NCI-H345 (cell line): ENCODE measurements at places on chromosomes 12 and 14.

GRCh38 chr12:52126605-52127578, 47.4 kb downstream of the SMIM41 start:
- no peak for DNase-seq

DNA sequence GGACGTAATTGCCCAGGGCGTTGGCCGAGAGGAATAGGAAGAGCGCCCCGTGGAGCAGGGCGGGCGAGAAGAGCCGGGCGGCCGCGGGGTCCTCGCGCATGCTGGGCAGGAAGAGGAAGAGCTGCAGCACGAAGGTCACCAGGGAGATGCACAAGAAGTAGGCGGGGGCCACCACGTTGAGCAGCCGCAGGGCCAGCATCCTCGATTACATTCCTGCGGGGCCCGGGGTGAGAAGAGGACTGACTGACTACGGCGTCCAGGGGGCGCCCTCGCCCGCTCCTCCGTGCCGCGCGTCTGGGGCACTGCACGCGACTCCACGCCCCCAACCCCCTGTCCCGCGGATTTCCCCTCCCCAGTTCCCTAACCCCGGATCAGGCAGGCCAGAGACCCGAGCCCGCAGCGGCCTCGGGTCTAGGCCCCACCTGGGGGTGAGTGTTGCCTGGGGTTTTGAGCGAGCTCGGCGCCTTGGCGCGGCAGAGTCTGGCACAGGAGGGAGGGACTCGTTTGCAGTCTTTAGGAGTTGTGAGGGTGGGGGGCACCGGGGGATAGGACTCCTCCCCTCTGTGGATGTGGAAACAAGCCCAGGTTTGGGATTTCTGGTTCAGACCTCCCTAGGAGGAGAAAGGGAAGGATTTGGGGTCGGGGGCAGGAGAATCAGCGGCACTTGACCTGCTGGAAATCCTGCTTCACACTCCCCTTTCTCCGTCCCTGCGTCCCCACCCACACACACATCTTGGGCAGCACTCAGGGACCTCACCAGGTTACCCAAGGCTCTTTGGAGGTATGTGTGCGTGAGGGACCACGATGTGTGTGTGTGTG, 1.8 kb downstream of the ZDHHC22 start:
- peak; percentile 71 for DNase-seq

- peak; percentile 36 for DNase-seq
Observed at GRCh38 chr12:57237596-57237931, 8.1 kb downstream of the SHMT2 start.

- DNase-seq, result no peak
Observed at GRCh38 chr14:39419272-39419671, 13.0 kb downstream of the FBXO33 start.

GRCh38 chr14:92439537-92440344, 73.8 kb upstream of the RIN3 start:
- peak; percentile 86 for DNase-seq

GRCh38 chr12:131116468-131117117, 162.9 kb downstream of the ADGRD1 start:
- no peak for DNase-seq

DNA sequence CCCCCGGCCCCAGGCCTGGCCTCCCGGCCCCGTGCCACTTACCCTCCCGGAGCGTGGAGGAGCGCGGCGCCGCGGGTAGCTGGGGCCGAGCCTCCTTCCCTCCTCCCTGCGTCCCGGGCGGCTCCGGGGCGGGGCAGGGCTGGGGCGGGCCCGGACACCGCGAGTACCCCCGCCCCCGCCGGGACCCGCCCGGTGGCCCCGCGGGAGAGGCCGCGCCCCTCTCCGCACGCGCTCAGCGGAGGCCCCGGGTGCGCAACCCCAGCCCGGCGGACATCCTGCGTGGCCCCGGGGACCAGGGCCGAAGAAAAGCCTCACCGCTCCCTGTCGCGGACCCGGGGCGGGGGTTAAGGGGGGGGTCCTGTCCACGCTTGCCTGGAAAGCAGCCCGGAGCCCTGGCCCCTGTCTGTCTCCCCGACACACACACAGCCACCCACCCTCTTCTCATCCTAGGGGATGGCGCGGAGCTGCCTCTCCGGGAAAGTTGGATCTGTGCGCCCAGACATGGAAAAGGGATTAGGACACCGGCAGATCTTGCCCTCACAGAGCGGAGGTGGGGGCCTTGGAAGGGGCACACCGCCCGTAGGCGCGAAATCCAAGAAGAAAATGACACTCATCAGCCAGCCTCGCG, at the start of gene SYNE3:
SYNE3 (minus strand) TSS at position 97 of the 628 bp plus-strand sequence. CDS start 40,829 bp downstream, outside the sequence.
- DNase-seq, result peak; percentile 62

GRCh38 chr14:63650256-63650952, 8.7 kb upstream of the WDR89 start:
- no peak for DNase-seq

DNA sequence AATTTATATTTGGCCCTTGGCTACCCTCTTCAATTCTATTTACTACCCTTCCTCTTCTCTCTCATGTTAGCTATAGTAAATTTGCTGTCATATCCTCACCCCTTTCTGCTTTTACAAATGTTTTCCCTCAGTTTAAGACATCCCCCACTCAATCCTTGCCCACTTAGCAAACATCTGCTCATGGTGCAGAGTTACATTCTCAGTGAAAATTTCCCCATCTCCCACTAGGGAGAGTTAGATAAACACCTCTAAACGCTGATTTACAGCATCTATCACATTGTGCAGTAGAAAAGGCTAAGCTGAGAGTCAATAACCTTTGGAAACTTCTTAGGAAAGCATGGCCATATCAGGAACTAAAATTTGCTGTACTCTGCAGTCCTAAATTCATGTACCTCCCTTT, 69.0 kb downstream of the DENND5B start:
- DNase-seq, result no peak

DNA sequence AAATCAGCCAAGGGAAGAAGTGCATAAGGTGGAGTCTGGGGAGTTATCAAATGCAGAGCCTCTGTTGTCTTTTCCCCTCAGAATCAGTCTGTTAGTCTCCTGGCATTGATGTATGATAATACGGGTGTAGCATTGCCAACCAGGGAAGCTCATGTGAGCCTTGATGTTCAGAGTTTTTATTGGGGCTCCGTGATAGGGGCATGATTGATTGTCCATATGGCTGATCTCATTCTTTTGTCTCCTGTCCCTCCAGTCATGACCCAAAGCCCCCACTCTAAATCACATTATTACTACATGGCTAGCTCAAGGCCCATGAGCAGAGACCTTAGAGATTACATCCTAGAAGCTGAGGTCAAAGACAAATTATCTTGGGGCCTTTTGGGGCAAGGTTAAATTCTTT, 140.9 kb downstream of the NUBPL start:
- DNase-seq, result no peak

- DNase-seq, result no peak
Observed at GRCh38 chr12:98893126-98893674, 248.1 kb downstream of the APAF1 start.
